Thymus (tissue), 14 donors: ENCODE measurements at places on chromosomes 6 and 20. TPM values are rescaled to one million over a fixed set of nuclear protein-coding genes. Genes with fewer than 3 reads are reported as not detected.

DNA sequence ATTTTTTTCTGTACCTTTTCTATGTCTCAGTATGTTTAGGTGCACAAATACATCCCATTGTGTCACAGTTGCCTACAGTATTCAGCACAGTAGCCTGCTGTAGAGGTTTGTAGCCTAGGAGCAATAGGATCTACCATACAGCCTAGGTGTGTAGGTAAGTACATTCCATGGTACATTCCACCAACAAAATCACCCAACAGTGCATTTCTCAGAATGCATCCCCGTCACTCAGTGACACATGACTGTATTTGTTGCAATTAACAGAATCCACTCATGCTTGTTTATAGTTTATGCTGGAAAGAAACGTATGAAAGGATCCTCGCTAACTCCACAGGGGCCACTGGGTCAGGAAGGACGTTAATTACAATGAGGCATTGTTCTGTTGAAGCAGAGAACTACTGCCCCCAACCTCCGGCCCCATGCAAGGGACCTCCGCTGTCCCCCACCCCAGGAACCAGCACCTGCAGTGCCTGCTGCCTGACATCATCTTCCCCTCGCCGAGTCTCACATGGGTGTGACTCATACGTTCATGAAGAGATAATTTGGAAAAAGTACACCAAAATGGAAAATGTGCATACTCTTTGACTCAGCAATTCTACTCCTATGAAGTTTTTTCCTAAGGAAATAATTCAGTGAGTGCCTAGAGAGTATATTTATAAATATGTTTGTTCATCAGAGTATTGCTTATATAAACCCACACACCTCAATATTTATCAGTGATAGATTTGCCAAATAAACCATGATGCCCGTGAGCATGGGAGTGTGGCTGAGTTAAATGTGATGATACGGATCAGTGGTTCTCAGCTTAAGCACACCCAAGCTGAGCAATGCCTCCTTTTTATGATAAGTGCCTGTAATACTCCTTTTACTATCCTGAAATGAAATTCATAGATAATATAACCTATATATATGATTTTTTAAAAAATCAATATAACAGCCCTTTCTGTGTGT is 156.4 kb upstream of the ECI2 start:
- H3K27ac ChIP-seq, result no peak overlapping the region
- no peaks in the 10 kb centered on the region for H3K36me3 ChIP-seq
- H3K27me3 ChIP-seq, result no peaks in the 10 kb centered on the region

SIRPD gene
- 0.46 TPM for polyA plus RNA-seq

SMLR1 gene
- polyA plus RNA-seq, result 0.02 TPM

GRCh38 chr20:50193199-50193835 is 2.7 kb downstream of the CEBPB start:
- peaks cover 2% of the 10 kb centered on the region for H3K27me3 ChIP-seq
- peak overlapping the region; percentile 72 for H3K4me3 ChIP-seq
- H3K36me3 ChIP-seq, result no peaks in the 10 kb centered on the region
- H3K4me1 ChIP-seq, result peaks cover 16% of the 10 kb centered on the region
- H3K27ac ChIP-seq, result no peak overlapping the region
- no peak for DNase-seq

GRCh38 chr20:48203252-48203651 is 418.0 kb upstream of the SULF2 start:
- no peak for DNase-seq
- H3K36me3 ChIP-seq, result no peaks in the 10 kb centered on the region
- H3K4me1 ChIP-seq, result no peaks in the 10 kb centered on the region
- no peaks in the 10 kb centered on the region for H3K27me3 ChIP-seq
- no peak overlapping the region for H3K4me3 ChIP-seq
- H3K27ac ChIP-seq, result no peak overlapping the region

- H3K4me3 ChIP-seq, result no peak overlapping the region
- no peak for DNase-seq
- no peaks in the 10 kb centered on the region for H3K4me1 ChIP-seq
Measured at GRCh38 chr6:107600936-107601335, 111.0 kb downstream of the SOBP start.

DNA sequence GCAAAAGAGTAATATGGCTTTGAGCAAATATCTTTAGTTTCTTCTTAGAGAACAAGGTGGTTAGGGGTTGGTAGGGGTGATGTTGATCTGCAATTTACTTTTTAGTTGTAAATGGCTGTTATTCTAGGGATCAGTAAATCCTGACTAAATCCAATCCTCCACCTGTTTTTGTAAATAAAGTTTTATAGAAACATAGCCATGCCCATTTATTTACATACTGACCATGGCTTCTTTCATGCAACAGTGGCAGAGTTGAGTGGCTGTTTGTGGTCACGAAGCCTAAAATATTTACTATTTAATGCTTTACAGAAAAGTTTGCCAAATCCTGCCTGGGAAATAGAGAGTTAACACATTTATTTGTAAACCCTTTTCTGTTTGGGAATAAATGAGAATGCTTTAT is 14.7 kb downstream of the HIVEP1 start:
- DNase-seq, result no peak
- no peaks in the 10 kb centered on the region for H3K36me3 ChIP-seq
- H3K4me1 ChIP-seq, result no peaks in the 10 kb centered on the region

GRCh38 chr6:90413867-90414266 is 117.2 kb upstream of the BACH2 start:
- H3K4me3 ChIP-seq, result no peak overlapping the region
- no peak overlapping the region for H3K27ac ChIP-seq

GRCh38 chr20:34403063-34403827 is 40.2 kb downstream of the ITCH start:
- DNase-seq, result no peak
- no peaks in the 10 kb centered on the region for H3K27me3 ChIP-seq
- H3K36me3 ChIP-seq, result peaks cover 25% of the 10 kb centered on the region
- no peak overlapping the region for H3K27ac ChIP-seq

DNA sequence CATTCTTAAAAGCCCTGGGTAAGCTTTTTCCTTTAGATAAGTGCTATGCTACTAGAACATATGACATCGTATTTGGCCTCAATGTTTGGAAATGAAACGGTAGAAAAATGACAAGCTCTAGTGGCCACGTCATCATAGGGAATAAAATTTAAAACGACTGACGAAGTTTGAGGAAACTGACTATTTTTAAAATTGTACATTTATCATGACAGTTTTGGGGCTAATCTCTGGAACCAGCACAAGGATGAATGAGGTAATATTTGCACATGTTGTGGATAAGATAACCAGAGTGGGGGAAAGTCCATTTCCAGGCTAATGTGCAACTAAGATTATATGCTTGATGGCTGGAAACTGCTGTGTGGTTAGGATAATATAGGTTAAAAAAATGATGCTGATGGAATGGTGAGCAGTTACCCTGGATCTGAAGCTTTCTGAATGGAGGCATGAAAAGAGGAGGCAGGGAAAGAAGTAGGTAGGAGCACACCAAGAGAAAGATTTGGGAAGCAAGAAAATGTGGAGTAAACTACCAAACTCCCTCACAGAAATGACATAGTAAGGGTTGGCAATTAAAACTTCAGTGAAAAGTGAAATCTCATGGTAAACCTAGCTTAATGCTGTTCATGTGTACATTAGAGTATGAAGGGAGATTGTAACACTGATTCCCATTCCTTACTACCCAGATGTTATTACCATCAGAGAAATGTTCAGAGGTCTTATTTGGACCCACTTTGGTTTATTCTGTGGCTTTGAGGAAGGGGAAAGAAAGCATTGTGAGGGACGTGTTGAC is 42.7 kb upstream of the CEP162 start:
- H3K27me3 ChIP-seq, result no peaks in the 10 kb centered on the region
- H3K4me1 ChIP-seq, result no peaks in the 10 kb centered on the region
- H3K27ac ChIP-seq, result no peak overlapping the region
- H3K36me3 ChIP-seq, result no peaks in the 10 kb centered on the region
- no peak overlapping the region for H3K4me3 ChIP-seq

GRCh38 chr6:131654326-131654725 is 17.2 kb downstream of the ENPP3 start:
- no peaks in the 10 kb centered on the region for H3K36me3 ChIP-seq
- no peaks in the 10 kb centered on the region for H3K4me1 ChIP-seq
- no peak overlapping the region for H3K4me3 ChIP-seq
- H3K27me3 ChIP-seq, result no peaks in the 10 kb centered on the region
- H3K27ac ChIP-seq, result no peak overlapping the region
- DNase-seq, result no peak

MYMX gene
- polyA plus RNA-seq, result 0.80 TPM

- H3K27ac ChIP-seq, result no peak overlapping the region
- DNase-seq, result no peak
- no peaks in the 10 kb centered on the region for H3K4me1 ChIP-seq
- no peaks in the 10 kb centered on the region for H3K36me3 ChIP-seq
- no peak overlapping the region for H3K4me3 ChIP-seq
- H3K27me3 ChIP-seq, result no peaks in the 10 kb centered on the region
Measured at GRCh38 chr6:9020001-9020400, 584.7 kb upstream of the SLC35B3 start.

EDN1 gene
- 14.3 TPM for polyA plus RNA-seq

DNA sequence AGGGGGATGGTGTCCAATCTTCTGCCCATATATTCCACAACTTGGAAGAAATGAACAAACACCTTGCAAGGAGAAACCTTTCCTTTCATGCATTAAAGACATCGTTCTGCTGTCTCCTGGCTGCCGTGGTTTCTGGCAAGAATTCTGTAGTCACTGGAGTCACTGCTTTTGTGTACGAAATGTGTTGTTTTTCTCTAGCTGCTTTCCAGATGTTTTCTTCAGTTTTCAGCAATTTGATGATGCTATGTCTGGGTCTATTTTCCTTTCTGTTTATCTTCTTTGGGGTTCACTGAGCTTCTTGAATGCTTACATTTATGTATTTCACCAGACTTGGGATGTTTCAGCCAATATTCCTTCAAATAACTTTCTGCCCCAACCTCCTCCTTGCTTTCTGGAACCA is 40.6 kb upstream of the SLCO4A1 start:
- H3K4me1 ChIP-seq, result no peaks in the 10 kb centered on the region
- H3K36me3 ChIP-seq, result no peaks in the 10 kb centered on the region
- DNase-seq, result no peak
- peaks cover 59% of the 10 kb centered on the region for H3K27me3 ChIP-seq

GRCh38 chr6:133887156-133887879 is 1.6 kb upstream of the TCF21 start:
- H3K27ac ChIP-seq, result no peak overlapping the region
- H3K27me3 ChIP-seq, result peaks cover 77% of the 10 kb centered on the region
- H3K4me1 ChIP-seq, result no peaks in the 10 kb centered on the region
- no peak overlapping the region for H3K4me3 ChIP-seq
- no peak for DNase-seq

- DNase-seq, result no peak
- no peaks in the 10 kb centered on the region for H3K27me3 ChIP-seq
- H3K36me3 ChIP-seq, result no peaks in the 10 kb centered on the region
- H3K4me1 ChIP-seq, result no peaks in the 10 kb centered on the region
Measured at GRCh38 chr6:154653385-154653784, 79.8 kb upstream of the SCAF8 start.

DNA sequence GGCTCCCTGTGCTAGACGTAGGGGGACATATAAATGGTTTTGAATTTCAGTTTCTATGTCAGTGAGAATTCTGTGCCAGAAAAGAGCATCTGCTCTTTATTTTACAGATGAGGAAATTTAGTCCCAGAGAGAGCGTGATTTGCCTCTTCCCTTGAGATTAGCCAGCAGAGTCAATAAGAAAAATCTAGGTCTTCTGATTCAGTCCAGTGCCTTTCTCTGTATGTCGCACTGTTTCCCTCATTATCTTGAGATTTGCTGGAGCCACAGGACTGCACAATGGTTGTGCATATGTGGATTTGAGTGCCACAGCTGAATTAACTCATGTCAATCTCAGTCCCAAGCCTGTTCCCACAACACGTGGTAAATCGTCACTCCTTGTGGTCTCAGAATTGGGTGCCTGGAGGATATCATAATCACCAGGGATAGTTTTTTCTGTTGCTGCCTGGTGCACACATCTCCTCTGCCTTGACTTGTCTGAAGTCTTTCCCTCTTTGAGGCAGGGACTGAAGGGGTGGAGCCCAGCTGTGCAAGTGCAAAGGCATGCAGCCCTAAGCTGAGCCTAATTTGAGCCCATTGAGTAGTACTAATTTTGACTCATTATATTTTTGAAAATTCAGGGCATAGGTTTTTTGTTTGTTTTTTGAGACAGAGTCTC is 276.7 kb downstream of the SOX4 start:
- H3K36me3 ChIP-seq, result no peaks in the 10 kb centered on the region
- H3K27ac ChIP-seq, result peak overlapping the region; percentile 2
- DNase-seq, result no peak
- no peaks in the 10 kb centered on the region for H3K27me3 ChIP-seq
- H3K4me1 ChIP-seq, result peaks cover 18% of the 10 kb centered on the region
- H3K4me3 ChIP-seq, result no peak overlapping the region

DDX43 gene
- polyA plus RNA-seq, result 0.66 TPM

CCN5 gene
- 3.5 TPM for polyA plus RNA-seq

BMP7 gene
- 2.4 TPM for polyA plus RNA-seq

- H3K4me1 ChIP-seq, result no peaks in the 10 kb centered on the region
- no peaks in the 10 kb centered on the region for H3K27me3 ChIP-seq
- H3K27ac ChIP-seq, result no peak overlapping the region
Measured at GRCh38 chr6:64932486-64932885, 774.5 kb downstream of the EYS start.

- H3K36me3 ChIP-seq, result no peaks in the 10 kb centered on the region
- no peaks in the 10 kb centered on the region for H3K27me3 ChIP-seq
- H3K4me1 ChIP-seq, result no peaks in the 10 kb centered on the region
- H3K4me3 ChIP-seq, result no peak overlapping the region
- H3K27ac ChIP-seq, result no peak overlapping the region
Measured at GRCh38 chr6:145895802-145896201, 68.4 kb downstream of the SHPRH start.

TSPYL1 gene
- 48.7 TPM for polyA plus RNA-seq

KCNG1 gene
- polyA plus RNA-seq, result 0.71 TPM

- no peaks in the 10 kb centered on the region for H3K36me3 ChIP-seq
- no peak for DNase-seq
- H3K27ac ChIP-seq, result no peak overlapping the region
- no peaks in the 10 kb centered on the region for H3K4me1 ChIP-seq
Measured at GRCh38 chr20:1232286-1233111, 6.7 kb downstream of the RAD21L1 start.

GRCh38 chr6:127550403-127550802 is 26.6 kb upstream of the C6orf58 start:
- H3K4me3 ChIP-seq, result no peak overlapping the region
- no peaks in the 10 kb centered on the region for H3K27me3 ChIP-seq
- H3K4me1 ChIP-seq, result no peaks in the 10 kb centered on the region
- no peak for DNase-seq
- no peak overlapping the region for H3K27ac ChIP-seq

GRCh38 chr6:111894951-111895350 is 21.7 kb upstream of the FYN start:
- no peak for DNase-seq
- no peaks in the 10 kb centered on the region for H3K4me1 ChIP-seq
- H3K27me3 ChIP-seq, result no peaks in the 10 kb centered on the region

MLN gene
- 8.7 TPM for polyA plus RNA-seq

SLPI gene
- polyA plus RNA-seq, result 663 TPM

BPIFB2 gene
- polyA plus RNA-seq, result 0.73 TPM

GRCh38 chr6:39785281-39785680 is 6.9 kb upstream of the DAAM2 start:
- H3K36me3 ChIP-seq, result no peaks in the 10 kb centered on the region
- no peak overlapping the region for H3K27ac ChIP-seq
- no peaks in the 10 kb centered on the region for H3K4me1 ChIP-seq
- no peaks in the 10 kb centered on the region for H3K27me3 ChIP-seq
- no peak for DNase-seq

- no peaks in the 10 kb centered on the region for H3K27me3 ChIP-seq
- no peaks in the 10 kb centered on the region for H3K36me3 ChIP-seq
- DNase-seq, result no peak
- no peaks in the 10 kb centered on the region for H3K4me1 ChIP-seq
- H3K27ac ChIP-seq, result no peak overlapping the region
- no peak overlapping the region for H3K4me3 ChIP-seq
Measured at GRCh38 chr6:149046822-149047246, 270.7 kb upstream of the TAB2 start.
